ENCODE measurements at places on chromosomes 16 and 17. TPM values are rescaled to one million over a fixed set of nuclear protein-coding genes. Genes with fewer than 3 reads are reported as not detected.

DNA sequence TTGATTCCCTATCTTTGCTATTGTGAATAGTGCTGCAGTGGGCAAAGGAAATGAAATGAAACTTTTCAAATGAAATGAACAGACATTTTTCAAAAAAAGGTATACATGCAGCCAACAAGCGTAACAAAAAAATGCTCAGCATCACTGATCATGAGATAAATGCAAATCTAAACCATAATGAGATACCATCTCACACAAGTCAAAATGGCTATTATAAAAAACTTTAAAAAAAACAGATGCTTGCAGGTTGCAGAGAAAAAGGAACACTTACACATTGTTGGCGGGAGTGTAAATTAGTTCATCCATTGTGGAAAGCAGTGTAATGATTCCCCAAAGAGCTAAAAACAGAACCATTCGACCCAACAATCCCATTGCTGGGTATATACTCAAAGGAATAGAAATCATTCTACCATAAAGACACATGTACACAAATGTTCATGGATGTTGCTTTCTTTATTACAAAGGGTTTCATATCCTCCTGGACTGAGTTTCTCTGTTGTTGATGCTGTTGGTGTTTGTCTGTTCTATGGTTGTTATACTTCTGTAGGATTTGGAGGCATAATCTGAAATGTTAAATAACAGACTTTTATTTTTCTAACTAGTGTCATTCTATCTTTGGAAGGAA is 99.3 kb upstream of the SOX9 start:
- no peak overlapping the region for H3K4me3 ChIP-seq
- no peaks in the 10 kb centered on the region for H3K36me3 ChIP-seq
- no peaks in the 10 kb centered on the region for H3K27me3 ChIP-seq
- no peaks in the 10 kb centered on the region for H3K4me1 ChIP-seq

MAP1LC3B gene
- total RNA-seq: 56.9 TPM

GRCh38 chr16:59993101-59993500 is 1259.0 kb upstream of the GOT2 start:
- H3K4me3 ChIP-seq: no peak overlapping the region
- no peaks in the 10 kb centered on the region for H3K36me3 ChIP-seq
- DNase-seq: peak; percentile 44
- no peaks in the 10 kb centered on the region for H3K27me3 ChIP-seq
- H3K4me1 ChIP-seq: no peaks in the 10 kb centered on the region
- no peak overlapping the region for H3K27ac ChIP-seq

DNA sequence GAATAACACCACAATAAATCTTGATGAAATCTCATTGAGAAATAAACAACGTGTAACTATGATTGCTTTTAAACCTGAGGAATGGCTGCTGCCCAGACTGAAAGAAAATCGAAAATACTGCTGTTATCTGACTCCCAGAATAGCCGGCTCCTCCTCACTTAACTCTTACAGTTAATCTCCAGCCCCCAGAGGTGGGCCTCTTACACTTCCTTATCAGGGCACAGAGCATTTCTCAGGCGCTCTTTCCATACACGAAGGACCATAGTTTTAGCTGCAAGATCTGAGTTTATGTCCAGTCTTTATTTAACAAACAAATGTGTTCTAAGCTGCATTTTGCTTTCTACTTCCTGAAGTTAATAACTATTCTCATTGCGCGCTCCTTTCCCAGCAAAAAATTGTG is 206.9 kb downstream of the MAP2K4 start:
- H3K4me3 ChIP-seq: no peak overlapping the region
- DNase-seq: no peak
- no peaks in the 10 kb centered on the region for H3K27me3 ChIP-seq
- H3K36me3 ChIP-seq: no peaks in the 10 kb centered on the region

DNA sequence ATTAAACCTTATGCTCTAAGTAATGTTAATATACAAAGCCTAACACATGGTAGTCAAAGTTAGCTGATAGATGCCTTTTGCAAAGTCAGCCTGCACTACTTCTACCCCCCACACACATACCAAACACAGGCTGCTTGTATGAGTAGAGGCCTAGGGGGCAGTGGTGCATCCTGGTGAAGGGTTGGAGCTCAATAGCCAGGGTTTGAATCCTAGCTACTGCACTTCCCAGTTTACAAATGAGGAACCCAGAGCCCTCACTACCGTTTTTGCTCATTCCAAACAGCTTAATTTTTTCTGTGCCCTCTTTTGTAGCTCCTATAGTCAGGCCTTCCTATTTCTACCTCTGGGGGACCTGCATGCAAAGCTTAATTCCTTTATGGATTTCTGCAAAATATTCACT is 18.9 kb upstream of the HYDIN start:
- no peaks in the 10 kb centered on the region for H3K4me1 ChIP-seq
- DNase-seq: peak; percentile 70

DNA sequence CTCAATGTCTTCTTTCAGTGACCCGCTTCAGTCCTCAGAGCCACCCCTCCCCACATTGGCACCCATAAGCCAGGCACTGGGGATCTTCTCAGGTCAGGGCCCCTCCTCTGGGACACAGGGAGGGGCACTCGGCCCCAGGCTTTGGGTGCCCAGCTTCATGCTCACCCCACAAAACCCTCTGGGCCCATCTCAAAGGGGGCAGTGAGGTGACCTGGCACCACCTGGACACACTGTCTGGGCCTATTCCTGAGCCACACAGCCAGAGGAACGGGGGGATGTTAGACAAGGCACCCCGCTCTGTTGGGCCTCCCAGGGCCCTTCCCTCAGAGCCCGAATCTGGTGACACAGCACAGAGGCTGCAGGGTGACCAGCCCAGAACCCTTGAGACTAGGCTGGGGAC is 36.1 kb downstream of the TNFRSF13B start:
- peaks cover 16% of the 10 kb centered on the region for H3K4me1 ChIP-seq
- no peak overlapping the region for H3K27ac ChIP-seq
- H3K27me3 ChIP-seq: no peaks in the 10 kb centered on the region
- no peaks in the 10 kb centered on the region for H3K36me3 ChIP-seq

GRCh38 chr17:5854871-5855554 is 215.2 kb upstream of the WSCD1 start:
- H3K4me1 ChIP-seq: no peaks in the 10 kb centered on the region
- no peak for DNase-seq
- H3K4me3 ChIP-seq: no peak overlapping the region
- no peaks in the 10 kb centered on the region for H3K27me3 ChIP-seq
- no peak overlapping the region for H3K27ac ChIP-seq

GRCh38 chr17:21129023-21129681 is 2.4 kb downstream of the DHRS7B start:
- H3K4me3 ChIP-seq: no peak overlapping the region
- no peak overlapping the region for H3K27ac ChIP-seq
- no peak for DNase-seq
- no peaks in the 10 kb centered on the region for H3K27me3 ChIP-seq

ACBD4 gene
- total RNA-seq: 17.4 TPM

PRSS33 gene
- total RNA-seq: not detected

ASB16 gene
- not detected for total RNA-seq
